ENCODE measurements at places on chromosomes 7 and 10.

GRCh38 chr7:129607471-129608120, 3.9 kb upstream of the NRF1 start:
- DNase-seq = peak; percentile 51

DNA sequence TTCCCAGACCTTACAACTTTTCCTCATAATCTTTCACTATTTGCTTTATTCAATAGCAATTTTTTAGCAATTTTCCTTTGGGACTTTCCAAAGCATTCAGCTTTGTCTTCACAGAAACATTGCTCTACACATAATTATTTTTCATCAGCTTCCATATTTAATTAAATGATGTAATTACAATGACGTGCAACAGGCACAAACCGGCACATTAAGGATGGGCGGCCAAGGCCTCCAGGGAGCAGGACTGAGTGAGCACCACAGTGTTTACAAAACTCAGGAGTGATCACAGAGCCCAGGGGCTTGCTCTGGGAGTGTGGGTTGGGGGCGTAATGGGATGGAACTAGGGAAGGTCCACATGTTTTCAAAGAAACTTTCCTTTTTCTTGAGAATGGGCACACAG, 69.8 kb downstream of the MAD1L1 start:
- no peak for DNase-seq

GRCh38 chr10:30985512-30985911, 46.2 kb downstream of the ZNF438 start:
- DNase-seq = no peak

GRCh38 chr7:25260862-25261494, 32.7 kb upstream of the NPVF start:
- DNase-seq = no peak

- no peak for DNase-seq
These were observed 138.5 kb upstream of the GDF10 start for GRCh38 chr10:47161465-47161864.

GRCh38 chr7:138630059-138630610, 71.0 kb downstream of the SVOPL start:
- DNase-seq = no peak

- DNase-seq = no peak
These were observed 142.9 kb downstream of the NOC3L start for GRCh38 chr10:94219829-94220228.

DNA sequence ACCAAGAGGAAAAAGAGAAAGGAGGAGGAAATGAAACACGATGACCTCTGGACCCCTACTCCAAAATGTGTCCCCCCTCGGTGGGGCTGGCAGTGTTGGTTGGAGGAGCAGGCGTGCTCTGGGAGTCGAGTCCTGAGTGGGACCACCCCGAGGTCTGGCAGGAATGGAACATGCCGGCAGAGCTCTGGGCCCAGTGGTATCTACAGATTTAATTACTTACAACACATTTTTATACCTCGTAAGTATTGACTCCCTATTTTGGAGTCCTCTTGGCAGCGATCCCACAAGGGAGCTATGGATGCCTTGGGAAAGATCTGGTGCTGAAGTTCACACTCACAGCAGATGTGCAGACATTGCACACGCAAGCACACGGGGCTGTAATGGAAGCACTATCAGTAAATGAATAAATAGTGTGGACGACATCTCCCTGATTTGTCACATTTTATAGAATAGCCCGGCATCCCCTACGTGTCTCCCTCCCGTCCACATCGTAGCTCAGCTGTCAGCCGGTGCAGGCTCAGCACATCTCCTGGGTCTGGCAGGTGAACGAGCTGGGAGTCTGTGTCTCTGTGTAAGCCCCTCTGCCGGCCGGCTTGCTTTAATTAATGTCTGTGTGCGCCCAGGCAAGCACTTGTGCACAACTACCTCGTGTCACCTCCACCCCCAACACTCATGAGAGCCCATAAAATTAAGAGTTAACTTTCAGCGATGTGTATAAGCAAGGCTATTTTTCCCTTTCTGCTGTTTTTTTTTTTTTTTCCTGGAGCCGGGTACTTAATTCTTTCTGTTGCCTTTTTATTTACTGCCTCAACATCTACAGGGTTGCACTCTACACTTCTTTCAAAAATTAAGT, 603.2 kb downstream of the LRMDA start:
- DNase-seq = no peak

DNA sequence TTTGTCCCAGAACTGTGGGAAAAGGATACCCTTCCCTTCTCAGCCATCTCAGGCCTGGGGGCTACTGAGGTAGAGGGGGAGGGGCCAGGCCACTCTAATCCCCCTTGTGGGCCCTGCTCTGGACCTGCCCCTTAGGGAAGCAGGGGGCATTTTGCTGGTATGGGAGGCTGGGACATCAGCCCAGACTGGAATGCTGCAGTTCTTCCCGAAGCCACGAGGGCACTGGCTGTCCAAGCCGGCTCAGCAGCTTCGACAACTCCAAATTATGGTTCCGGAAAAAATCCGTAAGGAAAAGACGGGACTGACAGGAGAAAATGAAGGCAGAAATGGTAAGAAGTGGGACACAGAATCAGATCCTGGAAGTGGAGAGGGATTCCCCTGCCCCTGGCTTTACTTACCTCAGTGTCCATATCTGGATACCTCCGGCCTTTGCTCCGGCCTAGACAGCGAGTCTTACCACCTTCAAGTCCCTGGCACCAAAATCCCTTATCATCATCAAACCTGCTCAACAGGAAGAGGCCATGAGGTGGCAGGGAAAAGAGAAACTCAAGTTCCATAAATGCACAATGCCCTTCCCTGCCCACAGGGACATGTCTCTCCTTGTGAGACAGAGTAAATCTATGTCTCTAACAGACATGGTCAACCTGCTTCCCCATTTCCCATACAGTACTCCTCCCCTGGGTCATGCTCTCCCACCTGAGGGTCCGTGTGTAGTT, 9.0 kb downstream of the NDST2 start:
- no peak for DNase-seq

- no peak for DNase-seq
These were observed 224.7 kb upstream of the SH2B2 start for GRCh38 chr7:102061981-102062390.

- DNase-seq = no peak
These were observed 85.1 kb upstream of the PPIF start for GRCh38 chr10:79262131-79262530.

GRCh38 chr7:102303669-102304422, 17.2 kb downstream of the SH2B2 start:
- DNase-seq = no peak

- no peak for DNase-seq
These were observed 65.6 kb upstream of the ADO start for GRCh38 chr10:62738916-62739315.

- no peak for DNase-seq
These were observed 115.0 kb downstream of the PLXDC2 start for GRCh38 chr10:19930936-19931893.

- no peak for DNase-seq
These were observed 264.4 kb upstream of the GALNT17 start for GRCh38 chr7:70867513-70867912.

GRCh38 chr7:100071018-100071723, 10.4 kb downstream of the ZNF3 start:
- DNase-seq = no peak

DNA sequence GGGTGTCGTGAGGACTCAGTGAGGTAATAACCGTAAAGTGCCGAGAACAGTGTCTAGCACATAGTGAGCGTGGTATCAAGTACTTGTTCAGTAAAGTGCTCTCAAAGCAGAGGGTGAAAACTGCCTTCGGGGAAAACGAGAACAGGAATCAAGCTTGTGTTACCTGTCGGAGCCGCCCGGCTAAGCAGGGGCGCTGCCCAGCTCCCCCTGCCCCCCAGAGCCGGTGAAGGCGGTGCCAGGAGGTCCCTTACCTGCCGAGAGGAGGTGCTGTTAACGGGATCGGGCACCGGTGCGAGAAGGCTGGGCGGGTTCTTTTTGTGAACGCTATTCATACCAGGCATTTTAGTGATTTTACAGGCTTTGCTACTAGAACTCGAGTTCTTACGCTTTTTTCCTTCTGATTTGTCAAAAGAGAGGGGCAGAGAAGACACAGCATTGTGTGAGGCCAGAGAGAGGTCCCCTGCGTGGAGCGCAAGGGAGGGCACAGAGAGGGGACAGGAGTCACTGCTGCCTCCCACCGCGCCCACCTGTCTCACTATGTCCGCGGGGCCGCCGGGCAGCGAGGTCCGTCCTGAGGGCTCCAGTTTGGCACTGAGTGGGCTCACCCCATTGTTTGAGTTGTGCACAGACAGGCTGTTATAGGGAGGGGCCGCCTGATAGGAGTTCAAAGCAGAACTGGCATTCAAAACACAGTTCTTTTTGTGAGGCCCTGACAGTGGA, 32.5 kb upstream of the EFCAB10 start:
- no peak for DNase-seq

- no peak for DNase-seq
These were observed 404.7 kb upstream of the PODXL start for GRCh38 chr7:131961054-131961680.

GRCh38 chr7:51066405-51066882, 250.2 kb downstream of the COBL start:
- no peak for DNase-seq

- no peak for DNase-seq
These were observed 643.6 kb downstream of the SORCS3 start for GRCh38 chr10:105284476-105285215.

DNA sequence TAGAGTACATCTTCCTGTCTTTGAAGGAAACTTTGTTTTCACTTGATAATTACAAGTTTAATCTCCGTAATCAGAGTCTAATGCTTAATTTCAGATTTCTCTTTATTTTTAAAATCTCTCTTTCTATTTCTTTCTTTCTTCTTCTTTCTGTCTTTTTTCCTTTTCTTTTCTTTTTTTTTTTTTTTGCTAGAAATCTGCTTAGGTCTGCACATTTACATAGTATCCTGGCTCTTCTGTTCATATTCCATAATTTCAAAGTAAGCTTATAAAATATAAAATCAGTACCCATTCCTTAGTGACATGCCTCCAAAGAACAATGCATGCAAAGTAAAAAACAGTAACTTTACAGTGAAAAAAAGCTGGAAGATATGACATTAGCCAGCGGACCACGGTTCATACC, 601.7 kb upstream of the VSTM2A start:
- DNase-seq = no peak

GRCh38 chr10:67520924-67521520, 175.0 kb downstream of the CTNNA3 start:
- DNase-seq = peak; percentile 5

DNA sequence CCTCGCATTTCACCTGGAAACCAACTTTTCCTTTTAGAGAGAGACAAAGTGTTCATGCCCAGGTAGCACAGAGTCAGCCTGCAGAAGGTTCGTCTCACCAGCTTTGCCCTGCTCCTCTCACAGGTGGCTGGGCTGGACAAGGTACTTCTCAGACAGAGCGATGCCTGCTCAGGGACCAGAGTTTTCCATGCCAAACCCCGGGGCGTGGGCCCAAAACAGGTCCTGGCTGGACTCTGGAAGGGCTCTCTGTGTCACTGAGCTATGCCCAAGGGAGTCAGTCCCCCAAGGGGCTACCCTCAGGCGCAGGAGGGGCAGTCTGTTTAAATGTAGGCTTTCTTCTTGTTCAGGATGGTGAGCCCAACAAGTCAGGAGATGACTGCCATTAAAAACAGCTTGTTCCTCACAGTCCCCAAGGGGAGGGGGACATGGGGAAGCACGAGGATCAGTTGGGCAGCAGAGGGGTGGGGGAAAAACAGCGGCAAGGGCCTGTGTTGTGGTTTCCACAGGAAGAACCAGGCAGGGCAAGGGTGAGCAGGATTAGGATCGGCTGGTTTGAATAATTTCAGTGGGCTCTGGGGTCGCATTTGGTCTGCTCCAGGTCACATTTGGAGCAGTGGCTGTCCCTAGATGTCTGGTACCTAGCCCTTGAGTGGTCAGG, 55.5 kb upstream of the FIGNL1 start:
- no peak for DNase-seq

- no peak for DNase-seq
These were observed 200.9 kb downstream of the FAM107B start for GRCh38 chr10:14573666-14574261.

- DNase-seq = no peak
These were observed 364.4 kb upstream of the PRKCQ start for GRCh38 chr10:6944436-6944835.

DNA sequence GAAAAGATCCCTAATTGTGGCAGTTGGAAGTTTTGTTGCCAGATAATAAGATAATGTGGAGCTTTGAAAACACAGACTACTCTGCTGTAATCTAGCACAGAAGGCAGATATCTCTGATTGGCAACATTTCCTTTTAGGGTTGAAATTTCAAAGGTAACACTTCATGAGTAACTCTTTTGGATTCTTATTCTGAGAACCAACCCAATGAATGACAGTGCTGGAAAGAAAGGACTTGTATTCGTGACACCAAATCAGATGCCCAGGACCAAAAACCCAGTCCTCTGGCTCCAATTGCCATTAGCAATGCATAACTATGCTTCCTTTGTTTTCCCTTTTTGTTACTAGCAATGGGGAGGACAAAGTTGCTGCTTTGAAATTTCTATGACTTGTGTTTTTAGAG, 41.0 kb upstream of the ELMO1 start:
- no peak for DNase-seq
